ENCODE measurements at places on chromosomes 4 and X.

DNA sequence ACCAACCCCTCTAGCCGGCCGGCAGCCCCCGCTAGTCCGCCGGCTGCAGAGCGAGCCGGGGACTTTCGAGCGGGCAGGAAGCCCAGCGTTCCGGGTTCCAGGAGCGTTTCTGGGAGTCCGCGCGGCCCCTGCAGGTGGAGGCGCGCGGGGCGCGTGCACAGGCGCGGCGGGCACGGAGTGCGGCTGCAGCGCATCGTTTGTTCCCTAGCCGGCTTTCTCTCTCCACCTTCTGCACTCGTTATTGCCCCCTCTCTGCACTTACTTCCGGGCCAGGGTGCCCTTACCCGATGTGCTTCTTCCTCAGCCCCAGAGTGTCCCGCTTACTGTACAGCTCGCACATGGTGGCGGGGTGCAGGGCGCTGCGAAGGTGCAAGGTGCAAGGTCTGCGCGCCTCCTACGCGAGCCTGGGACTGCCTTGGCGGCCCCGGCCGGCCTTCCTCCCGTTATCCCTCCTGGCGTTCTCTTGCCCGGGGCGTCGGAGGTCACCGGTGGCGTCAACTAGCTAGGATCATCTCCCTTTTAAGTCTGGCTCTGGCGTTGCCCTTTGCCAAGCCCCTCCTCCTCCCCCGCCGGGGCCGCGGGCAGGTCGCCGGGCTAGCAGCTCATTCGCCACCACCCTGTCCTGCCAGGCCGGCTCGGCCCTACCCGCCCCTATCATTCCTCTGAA is at the start of gene ETNPPL:
ETNPPL (minus strand) TSS at position 495 of the 667 bp plus-strand sequence; CDS start at position 340, 155 bp downstream.
- DNase-seq: no peak

DNA sequence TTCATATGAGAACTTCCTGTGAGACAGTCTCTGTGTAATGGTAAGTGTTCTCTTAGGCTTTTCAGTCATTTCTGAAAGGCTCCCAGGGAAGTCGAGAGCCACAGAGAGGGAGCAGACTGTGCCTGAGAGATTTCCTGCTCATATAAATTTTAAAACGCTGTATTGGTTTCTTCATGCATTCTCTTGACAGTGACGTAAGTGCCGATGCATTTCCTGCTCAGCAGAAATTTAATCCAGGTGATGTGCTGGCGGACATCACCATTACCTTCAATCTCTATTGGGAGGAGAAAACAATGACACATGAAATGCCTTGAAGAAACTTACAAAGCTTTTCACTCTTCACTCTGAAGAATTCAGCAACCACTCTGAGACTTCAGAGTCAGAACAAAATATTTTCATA is 383.6 kb downstream of the BMPR1B start:
- DNase-seq: no peak

DNA sequence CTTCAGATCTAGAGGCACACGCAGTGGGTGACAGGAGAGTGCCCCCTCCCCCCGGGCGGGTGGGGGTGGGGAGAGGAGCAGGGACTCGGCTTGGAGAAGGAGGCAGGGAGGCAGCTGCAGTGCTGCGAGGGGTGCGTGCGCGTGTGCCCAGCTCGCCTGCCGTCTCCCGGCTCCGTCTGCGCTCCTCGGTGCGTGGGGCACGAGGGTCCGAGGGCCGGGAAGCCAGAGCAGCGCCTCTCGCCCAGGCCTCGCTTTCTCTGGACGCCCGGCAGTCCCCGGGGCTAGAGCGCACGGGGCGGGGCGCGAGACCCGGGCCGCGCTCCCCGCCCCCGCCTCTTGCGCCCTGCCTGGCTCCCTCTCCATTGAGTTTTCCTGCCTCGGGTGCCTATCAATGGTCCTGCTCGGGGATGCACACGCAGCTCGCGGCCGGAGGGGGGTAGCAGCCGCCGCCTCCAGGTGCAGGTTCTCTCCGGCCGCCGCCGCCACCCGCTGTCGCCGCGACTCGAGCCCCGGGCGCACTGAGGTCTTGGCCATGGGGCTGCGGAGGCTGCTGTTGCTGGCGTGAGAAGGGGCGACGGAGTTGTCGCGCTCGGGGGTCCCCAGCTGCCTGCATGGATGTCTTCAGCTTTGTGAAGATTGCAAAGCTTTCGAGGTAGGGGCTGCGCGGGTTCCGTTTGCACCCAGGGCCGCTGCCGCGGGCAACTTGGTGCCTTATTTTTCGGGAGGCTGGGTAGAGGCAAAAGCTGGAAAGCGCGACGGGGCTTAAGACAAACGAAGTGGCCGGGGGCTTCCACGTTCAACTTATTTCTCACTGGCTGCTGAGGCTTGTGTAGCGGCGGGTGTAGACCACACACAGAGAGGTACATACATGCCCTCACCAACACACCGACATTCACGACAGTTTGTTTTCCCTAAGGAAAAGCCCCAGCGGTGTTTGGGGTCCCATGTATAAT is at the start of gene FRMPD4:
FRMPD4 (plus strand) TSS at position 113 of the 953 bp plus-strand sequence; CDS start at position 612, 499 bp downstream.
- no peak for DNase-seq

- DNase-seq: peak; percentile 76
Measured at GRCh38 chr4:37453281-37453998, 208.9 kb downstream of the NWD2 start.

GRCh38 chr4:128603081-128603480 is 206.4 kb upstream of the JADE1 start:
- no peak for DNase-seq

DNA sequence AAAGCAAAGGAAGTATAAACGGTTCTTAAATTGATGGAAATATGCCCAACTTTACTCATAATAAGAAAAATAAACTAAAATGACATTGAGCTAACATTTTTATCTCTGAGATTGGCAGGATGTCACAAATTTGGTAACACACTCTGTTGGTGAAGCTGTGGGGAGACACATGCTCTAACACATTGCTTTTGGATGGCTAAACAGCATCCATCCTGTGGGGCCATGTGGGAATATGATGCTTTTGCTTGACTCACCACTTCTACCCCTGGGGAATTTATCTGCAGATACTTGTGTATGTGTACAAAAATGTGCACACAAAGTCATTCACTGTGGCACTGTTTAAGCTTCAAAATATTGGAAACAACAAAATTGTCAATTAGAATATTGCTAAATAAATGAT is 100.2 kb downstream of the ANAPC4 start:
- no peak for DNase-seq

GRCh38 chr4:6109842-6110560 is 90.3 kb downstream of the JAKMIP1 start:
- DNase-seq: no peak

- DNase-seq: no peak
Measured at GRCh38 chr4:84937381-84937977, 29.0 kb downstream of the WDFY3 start.

DNA sequence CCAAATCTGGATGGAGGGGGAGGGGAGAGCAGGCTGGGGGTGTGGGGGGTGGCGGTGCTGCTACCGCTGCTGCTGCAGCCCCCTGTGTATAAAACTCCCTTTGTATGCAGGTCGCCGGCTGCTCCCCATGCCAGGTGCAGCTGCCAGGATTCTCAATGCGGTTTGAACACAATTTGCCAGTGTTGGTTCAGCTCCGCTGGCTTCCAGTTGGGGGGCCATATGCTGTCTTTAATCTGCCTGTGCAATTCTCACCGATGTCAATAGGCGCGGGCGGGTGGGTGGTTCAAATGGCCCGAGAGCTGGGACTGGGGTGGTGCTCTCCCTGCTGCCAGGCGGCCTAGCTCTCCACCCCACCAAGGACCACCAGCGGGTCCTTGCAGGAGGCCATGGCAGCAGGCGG is 257.6 kb downstream of the BCOR start:
- DNase-seq: no peak

DNA sequence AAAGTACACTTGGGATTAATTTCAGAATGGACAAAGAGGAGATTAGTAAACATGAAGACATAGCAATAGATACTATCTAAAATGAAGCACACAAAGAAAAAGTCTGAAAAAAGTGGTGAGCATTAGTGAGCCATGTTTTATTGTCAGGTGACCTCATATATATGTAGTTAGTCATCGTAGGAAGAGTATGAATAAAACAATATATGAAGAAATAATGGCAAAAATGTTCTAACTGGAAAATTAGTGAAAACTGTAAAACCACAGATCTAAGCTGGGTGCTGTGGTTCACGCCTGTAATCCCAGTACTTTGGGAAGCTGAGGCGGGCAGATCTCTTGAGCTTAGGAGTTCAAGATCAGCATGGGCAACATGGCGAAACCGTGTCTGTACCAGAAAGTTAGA is 67.9 kb downstream of the RBPJ start:
- no peak for DNase-seq

GRCh38 chrX:56882581-56882980 is 112.8 kb downstream of the SPIN3 start:
- no peak for DNase-seq

GRCh38 chrX:75273483-75273882 is 402 bp upstream of the UPRT start:
- no peak for DNase-seq

DNA sequence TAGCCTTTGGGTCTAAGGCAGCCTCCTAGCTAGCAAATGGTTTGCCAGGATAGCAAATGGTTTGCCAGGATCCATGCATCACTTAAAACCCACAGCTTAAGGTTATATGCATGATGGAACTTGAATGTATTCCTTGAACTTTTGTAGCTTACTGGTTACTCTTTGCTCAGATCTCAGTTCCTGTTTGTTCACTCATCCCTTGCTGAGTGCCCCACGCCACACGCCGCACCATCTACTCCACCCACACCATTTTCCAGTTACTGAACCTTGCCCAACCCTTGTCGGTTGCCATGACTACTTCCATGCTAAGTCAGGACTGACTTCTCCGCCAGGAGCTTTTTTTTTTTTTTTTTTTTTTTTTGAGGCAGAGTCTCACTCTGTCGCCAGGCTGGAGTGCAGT is 29.5 kb upstream of the XIAP start:
- DNase-seq: peak; percentile 67

Measured in left colon (tissue), 2 donors.